ENCODE measurements at places on chromosomes 3 and 15.

DNA sequence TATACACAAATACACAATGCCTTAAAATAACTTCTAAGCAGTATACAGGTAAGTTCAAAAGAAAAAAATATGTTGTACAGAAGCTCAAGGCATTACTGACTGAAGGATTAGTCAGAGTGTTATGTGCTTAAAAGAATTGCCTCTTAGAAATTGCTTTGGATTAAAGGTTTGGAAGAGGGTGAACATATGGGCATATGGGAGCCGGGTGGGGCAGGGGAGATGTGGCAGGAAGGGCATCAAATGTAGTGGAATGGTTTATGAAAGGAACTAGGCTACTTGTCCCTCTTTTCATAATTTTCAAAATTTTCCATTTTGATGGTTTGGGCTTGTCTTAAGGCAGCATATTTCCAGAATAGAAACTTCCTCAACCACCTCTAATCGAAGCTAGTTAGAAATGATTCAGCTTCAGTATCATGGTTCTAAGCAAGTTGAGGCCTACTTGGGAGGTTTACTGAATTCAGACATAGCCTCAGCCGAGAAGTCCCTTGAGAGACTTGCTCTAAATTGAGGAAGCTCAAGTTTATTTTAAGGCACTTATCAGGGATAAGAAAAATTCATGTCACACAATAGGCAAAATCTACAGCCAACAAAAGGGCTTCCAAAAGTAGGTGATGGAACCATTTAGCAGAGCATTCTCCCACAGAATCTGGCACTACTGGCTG lies 10.1 kb upstream of the GOLGB1 start:
- no peak for DNase-seq

- no peak for DNase-seq
Measured at GRCh38 chr3:186594591-186595113, 18.2 kb upstream of the AHSG start.

GRCh38 chr3:141129049-141129448 lies 77.9 kb downstream of the SPSB4 start:
- no peak for DNase-seq

- no peak for DNase-seq
Measured at GRCh38 chr3:141979050-141979671, 102.7 kb downstream of the ATP1B3 start.

DNA sequence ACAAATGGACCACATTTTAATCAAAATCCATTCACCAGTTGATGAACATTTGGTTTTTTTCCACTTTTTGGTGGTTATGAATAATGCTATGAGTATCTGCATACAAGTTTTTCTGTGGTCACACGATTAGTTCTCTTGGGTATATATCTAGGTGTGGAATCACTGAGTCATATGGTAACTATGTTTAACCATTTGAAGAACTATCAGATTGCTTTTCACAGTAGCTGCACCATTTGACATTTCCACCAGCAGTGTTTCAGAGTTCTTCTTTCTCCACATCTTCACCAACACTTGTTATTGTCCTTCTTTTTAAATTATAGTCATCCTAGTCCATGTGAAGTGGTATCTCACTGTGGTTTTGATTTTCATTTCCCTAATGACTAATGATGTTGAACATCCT lies 33.3 kb upstream of the ATG7 start:
- DNase-seq = peak; percentile 36

DNA sequence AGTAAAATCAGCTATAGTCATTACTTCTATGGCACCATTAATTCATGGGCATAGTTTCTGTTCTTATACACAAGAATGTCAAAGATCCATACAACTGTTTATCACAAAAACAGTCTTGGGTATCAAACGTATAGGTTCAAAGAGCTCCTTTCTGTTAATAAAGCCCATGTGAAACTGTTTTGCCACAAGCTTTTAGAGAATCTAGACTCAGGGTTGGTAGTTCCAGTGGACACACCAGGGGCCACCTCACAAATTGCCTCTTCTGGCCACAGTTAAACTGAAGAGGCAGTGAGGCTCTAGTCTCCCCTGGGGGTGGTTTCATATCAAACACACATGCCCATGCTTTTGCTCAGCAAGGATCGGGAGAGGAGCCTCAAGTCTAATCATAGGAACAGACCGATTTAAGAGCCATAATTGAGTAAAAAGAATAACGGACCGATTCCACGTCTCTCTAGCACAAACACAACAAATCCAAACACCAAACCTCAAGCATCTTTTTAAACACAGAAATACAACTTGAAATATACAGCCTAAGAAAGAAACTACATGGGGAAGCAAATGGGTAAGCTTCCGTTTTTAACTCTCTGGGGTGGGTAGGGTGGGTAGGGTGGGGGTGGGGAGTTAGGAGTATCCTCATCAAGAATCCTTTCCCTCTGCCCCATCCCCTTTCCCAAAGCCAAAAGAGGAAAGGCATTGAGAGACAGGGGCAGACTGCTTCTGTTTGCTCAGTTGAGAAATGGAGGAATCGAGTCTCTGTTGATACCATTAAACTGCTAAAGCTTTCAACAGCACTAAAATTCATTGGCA lies 443.3 kb downstream of the MAGI1 start:
- no peak for DNase-seq

- peak; percentile 62 for DNase-seq
Measured at GRCh38 chr3:35639254-35640186, at the start of gene ARPP21. Gene ARPP21, plus strand, starts transcription at chr3:35639525. Its CDS starts 42,227 bp downstream, at chr3:35681752.

GRCh38 chr3:136728918-136729317 lies 23.3 kb downstream of the STAG1 start:
- DNase-seq = no peak

DNA sequence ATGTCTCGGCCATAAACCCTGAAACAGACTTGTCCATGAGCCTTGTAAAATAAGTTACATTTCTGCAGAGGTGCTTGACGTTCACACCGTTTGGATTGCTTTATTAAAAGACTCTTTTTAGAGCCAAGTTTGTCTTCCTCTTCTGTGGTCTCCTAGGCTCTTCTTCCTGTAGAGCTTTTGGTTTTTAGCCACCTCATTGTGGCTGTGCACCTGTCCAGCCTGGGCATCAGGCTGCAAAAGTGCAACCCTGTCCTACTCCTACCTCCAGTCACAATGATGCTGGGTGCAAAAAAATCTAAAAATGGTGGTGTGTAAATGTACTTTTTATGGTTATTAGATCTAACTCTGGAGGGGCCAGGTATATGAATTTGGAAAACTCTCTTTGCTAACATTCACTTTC lies 2.8 kb upstream of the RIOX2 start:
- DNase-seq = peak; percentile 24

GRCh38 chr15:101113114-101114005 lies 138.5 kb downstream of the CHSY1 start:
- DNase-seq = peak; percentile 74

GRCh38 chr15:92365906-92366305 lies 27.8 kb upstream of the ST8SIA2 start:
- DNase-seq = no peak

DNA sequence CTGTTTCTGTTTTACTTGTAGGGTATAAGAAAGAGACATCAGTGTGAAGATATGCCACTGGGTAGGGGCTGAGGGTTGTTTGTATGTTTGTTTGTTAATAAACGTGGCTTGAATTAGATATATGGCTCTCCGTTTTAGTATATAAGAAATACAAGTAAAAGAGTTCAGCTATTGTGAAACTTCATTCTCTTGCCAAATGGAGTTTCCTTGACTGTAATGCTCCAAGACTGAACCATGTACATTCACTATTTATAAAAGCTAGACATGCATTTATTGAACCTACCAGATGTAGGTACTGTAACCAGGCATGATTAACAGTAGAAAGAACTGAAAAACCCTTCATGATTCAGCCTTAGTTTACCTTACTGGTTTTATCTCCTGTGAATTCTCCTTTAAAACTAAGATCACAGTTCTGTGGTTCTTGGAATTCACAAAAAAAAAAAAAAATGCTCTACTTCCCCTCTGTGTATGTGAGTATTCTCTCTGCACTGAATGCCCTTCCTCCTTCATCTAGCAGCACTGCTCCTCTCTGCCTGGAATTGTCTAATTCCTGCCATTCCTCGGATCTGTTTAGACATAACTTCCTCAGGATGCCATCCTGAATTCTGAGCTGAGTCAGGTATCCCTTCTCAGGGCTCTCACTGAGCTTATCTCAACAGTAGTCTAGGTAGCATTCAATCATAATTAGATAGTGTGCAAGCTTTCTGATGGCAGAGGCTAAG lies 504.4 kb downstream of the FHIT start:
- DNase-seq = peak; percentile 13

DNA sequence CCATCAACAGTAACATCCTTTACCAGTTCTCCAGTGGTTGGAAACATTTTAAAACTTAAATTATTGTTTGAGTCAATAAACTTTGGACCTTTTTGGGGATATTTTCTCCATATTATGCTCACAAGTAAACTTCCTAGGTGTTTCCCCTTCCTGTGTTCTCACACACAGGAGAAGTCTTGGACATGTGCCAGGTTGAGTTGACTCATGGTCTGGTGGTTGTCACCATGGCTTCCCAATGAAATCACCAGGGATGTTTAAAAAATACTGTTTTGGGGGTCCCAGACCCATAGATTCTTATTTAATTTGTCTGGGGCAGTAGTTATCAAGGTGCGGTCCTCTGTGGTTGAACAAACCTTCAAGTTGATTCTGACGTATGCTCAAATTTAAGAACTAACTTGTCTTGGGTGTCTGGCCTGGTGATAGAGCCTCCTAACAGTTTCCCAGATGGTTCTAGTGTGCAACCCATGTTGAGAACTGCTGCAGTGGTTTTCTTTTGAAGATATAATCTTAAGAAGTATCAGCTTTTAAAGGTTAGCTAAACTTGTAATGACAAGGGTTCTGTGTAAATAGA lies 291.8 kb downstream of the EDEM1 start:
- DNase-seq = peak; percentile 46

- no peak for DNase-seq
Measured at GRCh38 chr15:93825682-93826081, 405.7 kb upstream of the MCTP2 start.

DNA sequence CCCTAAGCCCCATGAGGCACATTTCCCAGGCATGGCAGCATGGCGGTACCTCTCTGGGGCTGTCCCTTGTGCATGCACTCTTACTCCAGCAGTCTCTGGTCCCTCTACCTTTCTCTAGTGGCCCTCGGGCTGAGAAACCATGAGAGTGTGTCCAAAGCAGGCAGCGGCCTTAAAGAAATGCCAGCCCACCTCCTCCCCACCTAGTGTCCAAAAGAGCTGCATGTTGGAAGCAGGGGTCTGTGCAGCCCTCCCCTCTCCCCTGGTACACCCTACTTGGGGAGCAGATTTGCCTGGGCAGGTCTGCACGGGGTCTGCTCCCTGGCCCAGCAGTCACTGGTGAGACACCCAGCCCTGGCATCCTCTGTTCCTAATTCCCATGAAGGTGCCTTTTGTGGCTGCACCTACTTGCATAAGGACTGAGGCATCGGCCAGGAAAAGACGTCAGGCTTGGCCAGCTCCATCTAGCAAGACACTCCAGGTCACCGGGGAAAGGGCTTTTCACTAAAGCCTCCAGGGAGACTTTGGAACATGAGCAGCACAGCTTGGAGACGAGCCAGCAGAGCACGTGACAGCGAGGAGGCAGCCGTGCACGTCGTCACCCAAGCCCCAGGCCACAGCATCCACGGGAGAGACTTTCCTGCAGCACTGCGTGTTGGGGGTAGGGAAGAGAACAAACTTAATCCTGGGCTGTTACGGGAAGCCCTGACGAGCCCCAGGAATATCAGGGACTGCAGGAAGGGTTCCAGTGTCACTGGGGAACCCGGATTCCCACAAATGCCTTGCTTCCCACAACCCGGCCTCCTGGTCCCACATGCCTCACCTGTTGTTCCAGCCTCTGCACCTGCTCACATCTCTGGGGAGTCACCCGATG lies 38.8 kb downstream of the TM2D3 start:
- no peak for DNase-seq

- DNase-seq = no peak
Measured at GRCh38 chr15:49135911-49136310, 19.5 kb downstream of the COPS2 start.
